Cerebellar nuclear complex (tissue), 1 donor: ENCODE measurements at places on chromosomes 3 and 15.

- DNase-seq, result no peak
Measured at GRCh38 chr3:71240034-71240433, 343.5 kb downstream of the FOXP1 start.

GRCh38 chr15:31843426-31844055 is 186.8 kb upstream of the CHRNA7 start:
- no peak for DNase-seq

DNA sequence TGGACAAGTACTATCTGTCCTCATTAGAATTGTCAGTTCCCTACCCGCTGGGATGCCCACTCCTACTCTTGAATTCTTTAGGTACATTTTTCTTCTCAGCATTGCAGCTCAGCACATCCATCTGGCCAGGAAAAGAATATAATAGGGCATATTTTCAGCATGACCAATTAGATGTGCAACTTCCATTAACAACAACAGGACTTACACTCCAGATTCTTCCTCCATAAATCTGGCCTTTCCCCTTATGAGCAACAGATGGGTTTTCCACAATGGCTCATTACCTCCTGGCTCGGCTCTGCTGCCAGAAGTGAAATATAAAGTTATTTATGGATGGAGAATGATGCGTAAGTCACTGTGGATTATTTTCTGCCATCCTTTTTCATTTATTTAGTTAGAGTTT is 443.8 kb upstream of the TGFBR2 start:
- DNase-seq, result no peak

- DNase-seq, result no peak
Measured at GRCh38 chr3:127584734-127585133, 5.8 kb downstream of the TPRA1 start.

GRCh38 chr3:57194641-57195040 is 5.1 kb downstream of the HESX1 start:
- no peak for DNase-seq

GRCh38 chr3:190673148-190673547 is 159.3 kb downstream of the IL1RAP start:
- no peak for DNase-seq

DNA sequence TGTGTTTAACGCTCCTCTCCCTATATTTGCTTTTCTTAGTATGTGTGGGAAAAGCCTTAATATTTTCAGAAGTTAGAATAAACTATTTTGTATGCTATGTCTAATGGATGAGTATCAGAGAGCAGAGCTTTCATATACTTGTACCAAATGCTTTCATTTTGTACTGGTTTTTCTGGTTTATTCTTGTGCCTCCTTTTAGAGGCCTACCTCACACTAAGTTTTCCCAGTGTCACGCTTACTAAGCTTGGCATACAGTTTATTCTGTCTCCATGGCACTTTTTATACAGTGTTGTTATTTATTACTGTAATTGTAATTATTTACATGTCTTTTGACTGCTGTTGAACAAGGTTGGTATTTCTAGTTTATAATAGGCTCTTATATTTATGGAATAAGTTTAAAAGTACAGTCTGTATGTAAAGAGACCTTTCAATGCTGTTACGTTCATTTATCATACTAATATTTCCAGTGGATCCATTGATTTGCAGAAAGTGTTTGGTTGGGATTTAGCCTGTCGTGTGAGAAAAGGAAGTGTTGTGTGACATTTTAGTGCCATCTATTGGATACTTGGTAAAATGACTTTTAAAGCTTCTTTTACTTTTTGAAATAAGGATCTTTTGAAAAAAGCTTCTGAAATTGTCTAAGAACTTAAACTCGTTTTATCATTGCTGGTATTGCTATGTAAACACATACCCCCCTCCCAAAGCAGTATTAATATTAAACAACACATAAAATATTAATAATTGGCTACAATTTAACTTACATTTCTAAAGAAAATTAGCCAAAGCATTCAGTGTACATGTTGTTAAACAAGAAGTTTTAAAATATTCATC is 5.2 kb upstream of the EBLN2 start:
- DNase-seq, result no peak

- DNase-seq, result peak; percentile 71
Measured at GRCh38 chr3:58521917-58522631, 14.9 kb downstream of the ACOX2 start.

GRCh38 chr3:70010346-70010745 is 10.8 kb downstream of the SAMMSON start:
- no peak for DNase-seq

DNA sequence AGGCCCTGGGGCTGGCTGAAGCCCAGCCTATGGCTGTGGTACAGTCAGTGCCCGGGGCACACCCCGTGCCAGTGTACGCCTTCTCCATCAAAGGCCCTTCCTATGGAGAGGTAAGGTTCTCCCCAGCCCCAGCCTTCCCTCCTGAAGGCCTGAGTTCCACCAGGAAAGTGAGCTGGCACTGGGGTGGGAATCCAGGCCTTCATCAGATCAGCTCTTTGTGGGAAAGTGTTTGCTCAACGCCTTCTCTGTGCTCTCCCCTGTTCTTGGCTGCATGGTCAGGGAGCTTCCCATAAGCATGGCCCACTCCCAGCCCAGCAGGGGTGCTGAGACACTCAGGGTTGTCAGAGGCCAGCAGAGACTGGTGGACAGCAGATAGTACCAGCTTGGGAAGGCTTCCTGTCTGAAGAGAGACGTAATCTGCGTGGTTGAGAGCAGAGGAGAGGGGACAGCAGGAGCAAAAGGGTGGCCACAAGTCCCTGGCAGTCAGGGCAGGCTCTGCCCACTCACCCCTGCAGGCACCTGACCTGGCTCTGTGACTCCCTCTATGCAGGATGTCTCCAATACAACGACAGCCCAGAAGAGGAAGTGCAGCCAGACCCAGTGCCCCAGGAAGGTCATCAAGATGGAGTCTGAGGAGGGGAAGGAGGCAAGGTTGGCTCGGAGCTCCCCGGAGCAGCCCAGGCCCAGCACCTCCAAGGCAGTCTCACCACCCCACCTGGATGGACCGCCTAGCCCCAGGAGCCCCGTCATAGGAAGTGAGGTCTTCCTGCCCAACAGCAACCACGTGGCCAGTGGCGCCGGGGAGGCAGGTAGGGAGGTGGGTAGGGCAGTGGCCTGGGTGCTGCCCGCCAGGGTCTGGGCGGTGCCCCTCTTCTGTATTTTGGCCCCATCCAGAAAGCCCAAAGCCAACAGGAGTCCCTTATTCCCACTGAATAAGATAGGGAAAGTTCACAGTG is 38.4 kb downstream of the PML start:
- no peak for DNase-seq

DNA sequence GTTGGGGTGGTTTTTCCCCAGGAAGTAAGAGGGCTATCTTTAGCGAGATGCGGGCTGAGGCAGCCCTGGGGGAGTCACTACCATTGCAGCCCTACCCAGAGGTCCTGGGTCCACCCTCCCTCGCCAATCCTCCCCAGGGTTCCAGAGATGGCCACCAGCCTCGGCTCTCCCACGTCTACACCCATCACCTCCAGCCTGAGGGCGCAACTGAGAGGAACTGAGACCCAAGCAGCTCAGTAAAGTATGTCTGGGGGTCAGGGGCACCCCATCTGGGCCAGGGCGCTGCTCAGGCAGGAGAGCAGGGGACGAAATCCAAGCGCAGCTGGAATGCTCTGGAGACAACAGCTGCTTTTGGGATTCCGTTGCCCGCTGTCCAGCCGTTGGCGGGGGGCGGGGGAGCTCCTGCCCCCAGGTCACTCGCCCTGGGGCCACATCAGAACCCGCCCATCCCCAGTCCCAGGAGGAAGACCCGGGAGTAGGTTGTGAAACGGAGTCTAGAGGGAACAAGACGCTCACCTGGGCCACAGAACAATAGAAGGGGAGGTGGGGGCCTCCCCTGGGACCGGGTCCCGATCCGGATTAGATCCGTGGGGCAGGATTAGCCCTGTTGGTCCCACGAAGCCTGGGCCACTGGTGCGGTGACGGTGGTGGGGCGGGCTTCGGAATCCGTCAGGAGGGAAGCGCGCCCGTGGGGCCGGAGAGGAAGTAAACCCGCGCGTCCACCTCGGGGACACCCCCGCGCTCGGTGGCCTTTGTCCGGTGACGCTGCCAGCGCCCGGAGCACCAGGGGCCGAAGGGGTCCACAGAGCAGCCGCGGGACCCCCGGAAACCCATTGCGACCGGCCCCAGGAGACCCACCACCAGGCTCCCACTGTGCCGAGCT is 1.4 kb upstream of the NDUFAF3 start:
- no peak for DNase-seq

DNA sequence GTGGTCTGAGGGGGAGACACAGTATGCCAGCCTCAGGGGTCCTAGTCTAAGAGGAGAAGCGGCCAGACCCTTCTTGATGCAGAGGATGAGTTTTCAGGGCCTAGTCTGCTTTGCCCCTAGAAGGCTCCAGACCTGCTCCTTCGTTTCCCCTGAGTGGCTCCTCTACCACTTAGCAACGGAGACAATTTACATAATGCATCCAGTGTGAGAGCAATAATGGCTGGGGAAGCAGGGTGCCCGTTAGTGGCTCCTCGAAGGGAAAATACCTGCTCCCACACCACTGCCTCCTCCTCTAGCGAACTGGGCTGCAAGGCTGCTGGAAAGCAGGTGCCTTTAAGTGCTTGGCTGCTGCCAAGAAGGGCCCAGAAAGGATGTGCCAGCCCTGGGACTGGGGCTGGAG is 38.9 kb downstream of the CACNA2D2 start:
- no peak for DNase-seq

DNA sequence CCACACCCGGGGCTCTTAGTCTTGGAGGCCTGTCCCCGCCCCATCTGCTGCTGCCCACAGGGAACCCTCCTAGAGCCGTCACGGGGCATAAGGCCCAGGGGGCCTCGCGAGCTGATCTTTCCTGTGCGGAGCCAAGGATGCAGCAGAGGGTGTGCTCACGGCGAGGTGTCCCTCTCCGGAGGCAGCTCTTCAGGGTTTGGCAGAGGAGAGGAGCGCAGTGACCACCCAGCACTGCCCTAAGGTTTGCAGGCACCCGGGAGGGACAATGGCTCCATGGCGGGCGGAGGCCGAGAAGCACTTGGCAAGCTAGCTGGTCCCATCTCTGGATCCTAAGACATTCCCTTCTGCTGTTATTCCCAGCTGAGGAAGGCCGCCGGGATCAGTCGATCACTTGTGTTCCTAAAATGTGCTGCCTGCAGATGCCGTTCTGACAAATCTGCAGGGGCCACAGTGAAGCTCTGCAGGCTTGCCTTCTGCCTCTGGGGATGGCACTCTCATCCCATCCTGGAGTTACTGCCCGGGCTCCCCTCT is 47.4 kb upstream of the PCSK6 start:
- DNase-seq, result no peak

DNA sequence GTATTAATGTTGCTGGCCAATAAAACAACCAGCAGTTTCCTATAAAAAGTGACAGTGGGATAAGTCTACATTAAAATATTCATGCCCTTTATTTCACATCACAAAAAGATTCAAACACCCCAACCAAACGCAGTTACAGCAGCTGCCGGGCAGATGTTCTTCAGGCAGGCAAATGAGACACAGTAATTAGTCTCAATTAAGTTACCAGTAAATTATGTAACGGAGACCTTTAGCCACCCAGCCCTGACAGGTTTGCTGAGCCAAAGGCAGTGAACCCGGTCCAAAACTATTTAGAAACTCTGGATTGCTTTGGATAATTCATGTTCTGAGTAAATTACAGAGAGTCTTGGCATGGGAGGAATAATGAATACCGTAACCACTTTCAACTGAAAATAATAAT is 289.2 kb upstream of the LYSMD4 start:
- DNase-seq, result no peak

DNA sequence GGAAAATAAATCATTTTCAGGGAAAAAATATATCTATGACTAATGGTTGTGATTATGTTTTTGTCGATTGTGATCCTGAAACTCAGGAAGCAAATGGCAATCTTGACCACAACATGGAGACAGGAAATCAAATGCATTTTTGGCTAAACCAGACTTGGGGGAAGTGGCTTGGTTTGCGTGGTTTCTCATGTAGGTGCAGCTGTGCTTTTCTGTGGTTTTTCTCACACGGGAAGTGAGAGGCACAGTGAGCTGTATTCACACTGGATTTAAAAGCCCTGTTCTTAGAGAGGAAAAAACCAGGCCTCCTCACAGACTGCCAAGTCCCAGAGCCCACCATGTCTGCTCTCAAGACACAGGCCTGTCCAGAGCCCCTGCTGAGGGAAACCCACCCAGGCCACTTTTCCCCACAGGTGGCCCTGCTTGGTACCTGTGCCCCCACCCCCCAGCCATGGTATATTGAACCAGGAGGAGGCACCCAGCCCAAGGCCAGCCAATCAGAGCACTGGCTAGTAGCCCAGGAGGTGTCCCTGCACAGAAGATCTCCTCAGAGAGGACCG is 46.1 kb downstream of the BTD start:
- no peak for DNase-seq

GRCh38 chr3:49470714-49471420 is 800 bp downstream of the DAG1 start:
- DNase-seq, result no peak

- no peak for DNase-seq
Measured at GRCh38 chr3:181691901-181692300, 19.8 kb upstream of the SOX2 start.

DNA sequence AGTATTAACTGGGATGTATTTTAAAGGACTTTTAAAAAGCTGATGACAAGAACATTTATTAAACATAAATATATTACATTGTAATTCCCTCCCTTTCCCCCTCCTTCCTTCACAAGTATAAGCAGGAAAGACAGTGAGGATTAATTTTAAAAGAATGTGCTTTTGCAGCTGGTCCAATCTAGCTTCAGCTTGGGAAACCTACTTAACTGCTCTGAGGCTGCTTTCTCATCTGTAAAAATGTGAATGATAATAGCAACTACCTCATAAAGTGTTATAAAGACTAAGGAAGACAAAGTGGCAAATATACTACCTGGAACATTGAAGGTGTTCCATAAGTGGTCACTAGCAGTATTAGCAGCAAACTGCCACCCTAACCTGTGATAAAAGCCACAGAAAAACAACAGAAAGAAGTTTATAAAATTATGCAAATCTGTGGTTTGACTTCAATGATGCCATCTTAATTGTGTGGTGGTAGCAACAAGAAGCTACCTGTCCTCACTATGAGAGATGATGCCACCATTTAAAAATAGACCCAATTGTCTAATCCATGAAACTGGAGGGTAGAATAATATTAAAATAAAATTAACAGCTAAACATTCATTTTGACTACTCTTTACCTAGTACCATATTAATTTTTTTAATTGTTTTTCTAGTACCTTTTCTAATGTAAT is 20.0 kb downstream of the DHX36 start:
- no peak for DNase-seq

DNA sequence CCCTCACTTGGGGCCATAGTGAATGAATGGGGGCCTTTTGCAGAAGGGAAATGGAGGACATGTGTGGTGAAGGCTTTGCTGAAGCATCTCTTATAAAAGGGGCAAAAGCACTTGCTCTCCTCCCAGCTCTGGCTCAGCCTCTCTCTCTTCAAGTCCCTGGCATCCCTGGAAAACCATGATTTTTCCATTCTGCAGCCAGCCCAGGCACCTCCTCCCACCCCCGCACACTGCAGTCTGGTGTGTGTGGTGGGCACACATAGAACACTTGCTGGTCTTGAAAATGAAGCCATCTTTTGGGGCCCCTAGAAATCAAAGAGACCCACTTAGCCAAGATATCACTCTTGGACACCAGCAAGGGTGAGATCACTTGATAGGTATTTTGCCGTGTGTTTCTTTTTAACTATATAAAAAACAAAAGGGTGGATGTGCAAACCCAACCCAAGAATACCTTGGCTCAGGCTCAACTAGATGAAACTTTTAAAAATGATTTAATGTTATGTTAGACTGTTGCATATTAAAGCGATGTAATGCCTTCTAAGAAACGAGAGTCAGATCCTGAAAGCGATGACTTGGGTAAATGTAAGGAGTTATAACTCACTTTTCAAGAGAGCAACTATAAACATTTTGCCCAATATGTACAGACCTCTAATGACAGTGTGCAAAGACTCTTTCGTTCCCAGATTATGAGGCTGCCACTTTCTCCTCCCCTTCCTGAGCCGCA is 16.4 kb upstream of the ALDH1A3 start:
- no peak for DNase-seq
